KBM-7 (cell line): ENCODE measurements at places on chromosomes 13 and 19.

GRCh38 chr19:2249010-2249866 lies at the start of gene AMH:
Gene AMH (plus strand): TSS chr19:2249323. CDS start chr19:2249333, 10 bp downstream.
- no peak for DNase-seq

DNA sequence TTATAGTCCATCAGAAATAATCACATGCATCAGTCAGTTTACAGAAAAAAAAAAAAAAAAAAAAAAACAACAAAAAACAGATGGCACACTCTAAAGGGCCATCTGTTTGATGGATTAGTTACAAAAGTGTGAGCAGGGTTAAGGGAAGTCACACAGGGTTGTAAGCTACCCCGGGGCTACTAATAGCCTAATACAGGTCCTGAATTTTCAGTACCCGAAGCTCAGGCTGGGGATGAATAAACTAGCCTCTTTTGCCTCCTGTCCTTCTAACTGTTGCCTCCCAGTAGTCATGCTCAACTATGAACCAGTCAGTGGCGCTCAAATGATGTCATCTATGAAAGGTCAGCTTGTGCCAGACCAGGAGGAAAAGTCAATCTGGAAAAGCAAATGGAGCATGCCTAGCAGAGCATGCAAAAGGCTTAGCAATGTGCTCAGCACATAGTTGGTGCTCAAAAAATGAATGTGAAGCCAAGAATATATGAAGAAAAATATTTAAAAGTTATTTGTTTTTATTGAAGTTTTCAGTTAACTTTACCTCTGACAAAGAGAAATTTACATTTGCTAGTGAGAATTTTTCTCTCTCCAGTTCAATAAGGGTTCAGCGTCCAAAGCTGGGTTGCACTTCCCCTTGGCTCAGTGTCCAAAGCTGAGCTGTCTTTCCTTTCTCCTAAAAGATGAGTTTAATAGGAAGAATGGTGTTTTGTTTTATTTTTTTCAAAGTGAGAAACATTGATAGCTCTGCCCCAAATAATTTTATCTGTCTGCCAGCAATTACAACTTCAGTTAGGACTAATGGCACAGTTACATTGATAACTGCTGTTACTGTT lies 30.8 kb upstream of the LRCH1 start:
- no peak for DNase-seq

GRCh38 chr13:97136418-97136817 lies 85.7 kb upstream of the MBNL2 start:
- DNase-seq, result no peak

DNA sequence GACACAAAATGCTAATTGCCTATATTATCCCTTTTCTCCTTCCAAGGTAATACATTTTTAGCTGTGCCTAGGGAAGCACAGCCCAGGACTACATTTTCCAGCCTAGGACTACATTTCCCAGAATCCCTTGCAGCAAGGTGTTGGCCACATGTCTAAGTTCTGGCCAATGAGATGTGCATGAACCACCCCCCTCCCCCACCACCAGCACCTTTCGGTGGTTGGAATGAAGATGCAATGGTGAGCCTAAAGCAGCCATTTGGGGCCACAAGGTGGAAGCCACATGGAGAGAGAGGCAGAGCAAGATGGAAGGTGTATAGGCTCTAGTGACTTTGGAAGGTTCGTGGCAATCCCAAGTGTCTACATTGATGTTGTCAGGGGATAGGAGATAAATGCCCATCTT lies 16.2 kb downstream of the UNC13A start:
- peak; percentile 25 for DNase-seq

DNA sequence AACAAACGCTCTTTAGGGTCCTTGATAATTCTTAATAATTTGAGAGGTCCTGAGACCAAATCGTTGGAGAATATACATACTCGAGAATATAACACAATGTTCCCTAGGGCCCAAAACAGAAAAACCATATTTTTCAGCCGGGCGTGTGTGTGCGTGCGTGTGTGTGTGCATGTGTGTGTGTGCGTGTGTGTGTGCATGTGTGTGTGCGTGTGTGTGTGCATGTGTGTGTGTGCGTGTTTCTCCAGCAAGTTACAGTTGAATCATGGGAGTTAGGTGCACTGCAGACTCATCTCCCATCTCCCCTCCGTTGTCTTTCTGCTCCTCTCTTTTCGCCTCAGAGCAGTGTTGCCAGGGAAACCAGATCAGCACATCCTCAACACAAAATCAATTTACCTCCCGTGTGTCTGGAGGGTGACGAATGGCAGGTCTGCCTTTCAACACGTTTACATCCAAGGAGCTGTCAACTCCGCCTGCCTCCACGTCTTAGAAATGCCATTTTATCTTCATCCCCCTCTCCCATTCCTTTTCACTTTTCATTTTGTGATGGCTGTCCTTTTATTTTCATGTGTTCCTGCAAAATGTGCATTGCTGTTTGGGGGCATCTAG lies 8.3 kb upstream of the PNMA8B start:
- no peak for DNase-seq

GRCh38 chr13:49657241-49657641 lies 28.9 kb downstream of the ARL11 start:
- DNase-seq, result no peak

DNA sequence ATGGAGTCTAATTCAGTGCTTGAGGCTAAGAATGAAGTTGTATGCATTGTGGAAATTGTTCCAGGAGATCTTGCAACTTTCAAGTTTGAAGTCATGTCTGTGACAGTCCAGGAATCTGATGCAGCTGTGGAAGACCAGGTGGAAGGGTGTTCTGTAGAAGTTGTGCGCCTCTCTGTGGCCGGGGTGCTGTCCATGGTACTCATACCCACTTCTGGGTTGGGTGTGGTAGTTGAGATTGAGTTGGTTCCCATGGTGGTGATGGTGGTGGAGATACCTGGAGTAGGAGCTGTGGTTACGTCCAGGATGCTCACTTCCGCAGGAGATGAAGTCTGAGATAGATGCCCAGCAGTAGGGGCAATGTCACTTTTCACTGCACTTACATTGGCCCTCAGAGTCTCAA lies 44.3 kb downstream of the MUC16 start:
- DNase-seq, result peak; percentile 2

- peak; percentile 43 for DNase-seq
Observed at GRCh38 chr19:18221815-18222725, 4.2 kb downstream of the PDE4C start.

DNA sequence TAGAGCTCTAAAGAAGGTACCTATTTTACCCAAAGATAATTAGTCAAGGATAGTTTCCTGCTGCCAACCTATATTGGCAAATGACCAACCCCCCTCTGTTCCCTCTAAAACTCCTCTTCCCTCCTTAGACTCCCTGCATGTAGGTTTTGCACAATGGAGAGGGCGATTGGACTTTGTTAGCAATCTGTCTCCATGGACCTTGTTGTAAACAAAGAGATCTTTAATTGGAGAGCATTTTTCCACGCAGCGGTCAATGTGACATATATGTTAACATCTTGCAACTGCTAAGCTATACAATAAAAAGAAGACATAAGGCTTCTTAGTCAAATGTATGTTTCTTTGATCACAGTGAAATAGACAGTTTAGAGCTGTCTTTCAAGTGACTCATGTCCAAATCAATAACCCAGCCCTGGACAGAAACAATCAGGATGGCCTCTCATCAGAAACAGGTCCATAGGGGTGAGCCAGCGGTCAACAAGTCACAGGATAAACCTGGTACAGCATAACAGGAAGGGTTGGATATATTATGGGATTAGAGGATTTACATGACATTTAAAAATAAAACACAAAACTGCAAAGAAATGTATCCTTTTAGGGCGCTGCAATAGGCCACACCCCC lies 69.7 kb upstream of the UBL3 start:
- DNase-seq, result no peak

- no peak for DNase-seq
Observed at GRCh38 chr13:73702419-73703071, 431.7 kb downstream of the KLF12 start.

DNA sequence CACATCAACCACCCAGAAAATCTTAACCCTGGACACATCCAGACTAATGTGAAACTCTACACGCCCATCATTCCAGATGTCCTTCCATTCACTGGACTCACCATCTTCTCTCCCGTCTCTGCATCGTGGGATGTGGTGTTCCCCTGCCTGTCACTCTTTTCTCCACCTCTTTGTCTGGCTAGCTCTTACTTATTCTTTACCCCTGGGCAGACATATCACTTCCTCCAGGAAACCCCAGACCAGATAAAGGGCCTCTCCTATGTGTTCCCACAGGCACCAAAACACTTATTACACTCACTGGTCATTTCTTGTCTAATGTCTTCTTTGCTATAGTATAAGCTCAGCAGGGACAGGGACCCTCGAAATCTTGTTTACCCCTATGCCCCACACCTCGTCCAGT lies 109.3 kb upstream of the IPO5 start:
- no peak for DNase-seq

DNA sequence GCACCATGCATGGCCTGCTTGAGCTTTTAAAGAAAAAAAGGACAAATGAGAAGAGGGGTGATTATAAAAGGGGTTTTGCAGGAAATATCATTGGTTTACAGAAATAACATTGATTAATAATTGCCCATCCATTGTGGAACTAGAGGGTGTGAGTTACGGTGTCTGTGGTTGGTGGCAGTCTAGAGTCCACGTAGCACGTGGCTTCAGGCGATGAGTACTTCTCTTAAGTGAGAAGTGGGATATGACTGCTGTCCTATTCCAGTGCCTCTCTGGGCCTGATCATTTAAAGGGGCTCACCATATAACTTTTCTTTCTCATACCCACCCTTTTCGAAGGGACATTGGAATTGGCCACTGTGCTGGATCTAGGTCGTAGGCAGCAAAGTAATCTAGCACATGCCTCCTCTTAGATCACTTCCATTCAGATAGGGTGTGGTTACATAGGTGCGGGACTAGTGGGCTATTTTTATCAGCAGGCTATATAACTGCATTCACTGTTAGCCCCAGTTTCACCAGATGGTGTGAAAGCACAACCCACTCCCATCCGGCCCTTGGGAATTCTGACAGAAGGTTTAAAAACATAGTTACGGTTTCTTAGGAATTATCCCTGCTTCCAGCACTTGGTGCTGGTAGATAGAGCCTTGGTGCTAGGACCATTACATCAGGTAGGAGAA lies 19.9 kb downstream of the PPP5C start:
- no peak for DNase-seq

GRCh38 chr13:29556742-29557141 lies 38.7 kb downstream of the SLC7A1 start:
- no peak for DNase-seq

DNA sequence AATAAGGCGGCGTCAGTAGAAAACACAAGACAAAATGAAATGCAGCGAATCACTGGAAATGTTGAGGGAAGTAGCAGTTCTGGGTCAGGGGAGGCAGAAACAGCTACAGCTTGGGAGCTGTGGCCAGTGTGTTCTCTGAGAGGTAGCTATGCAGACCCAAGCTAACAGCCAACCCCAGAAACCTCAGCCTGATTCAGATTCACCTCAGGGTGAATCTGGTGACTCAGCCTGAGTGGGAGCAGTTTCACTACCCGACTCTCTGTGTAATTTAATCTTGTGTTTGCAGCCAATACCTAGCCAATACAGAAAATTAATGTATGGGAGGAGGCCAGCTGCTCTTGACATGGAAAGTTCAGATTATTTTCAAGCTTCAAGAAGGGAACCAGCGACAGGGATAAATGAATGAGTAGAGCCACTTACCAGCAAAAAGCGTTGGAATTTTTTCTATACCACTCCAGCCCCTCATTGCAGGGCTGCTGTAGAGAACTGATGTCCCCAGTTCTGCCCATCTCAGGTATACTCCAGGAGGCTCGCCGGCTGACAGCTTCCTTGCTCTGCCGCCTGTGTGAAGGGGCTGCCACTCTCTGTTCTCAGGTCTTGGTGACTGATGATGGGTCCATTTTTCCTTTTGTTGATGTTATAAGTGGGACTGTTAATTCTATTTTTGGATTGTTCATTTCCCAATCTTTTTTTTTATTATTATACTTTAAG lies 8.9 kb downstream of the IGFL3 start:
- DNase-seq, result no peak

- no peak for DNase-seq
Observed at GRCh38 chr19:46299695-46300094, 2.9 kb downstream of the HIF3A start.

GRCh38 chr13:101919541-101920181 lies 467.2 kb downstream of the ITGBL1 start:
- DNase-seq, result no peak

GRCh38 chr19:31326329-31327028 lies 22.8 kb downstream of the TSHZ3 start:
- DNase-seq, result no peak

- no peak for DNase-seq
Observed at GRCh38 chr19:3976495-3977241, 5.8 kb upstream of the DAPK3 start.

- DNase-seq, result no peak
Observed at GRCh38 chr13:83204886-83205285, 677.4 kb downstream of the SLITRK1 start.

DNA sequence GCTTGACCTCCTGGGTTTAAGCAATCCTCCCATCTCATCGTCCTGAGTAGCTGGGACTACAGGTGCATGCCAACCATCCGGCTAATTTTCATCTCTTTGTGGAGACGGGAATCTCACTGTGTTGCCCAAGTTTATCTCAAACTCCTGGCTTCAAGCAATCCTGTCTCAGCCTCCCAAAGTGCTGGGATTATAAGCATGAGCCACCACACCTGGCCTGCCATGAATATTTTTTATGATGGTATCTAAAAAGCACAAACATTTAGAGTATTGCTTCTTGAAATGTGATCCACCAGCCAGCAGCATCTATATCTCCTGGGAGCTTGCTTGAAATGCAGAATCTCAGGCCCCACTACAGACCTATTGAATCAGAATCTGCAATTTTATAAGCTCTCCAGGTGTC lies 111.2 kb upstream of the CLDN10 start:
- DNase-seq, result no peak

DNA sequence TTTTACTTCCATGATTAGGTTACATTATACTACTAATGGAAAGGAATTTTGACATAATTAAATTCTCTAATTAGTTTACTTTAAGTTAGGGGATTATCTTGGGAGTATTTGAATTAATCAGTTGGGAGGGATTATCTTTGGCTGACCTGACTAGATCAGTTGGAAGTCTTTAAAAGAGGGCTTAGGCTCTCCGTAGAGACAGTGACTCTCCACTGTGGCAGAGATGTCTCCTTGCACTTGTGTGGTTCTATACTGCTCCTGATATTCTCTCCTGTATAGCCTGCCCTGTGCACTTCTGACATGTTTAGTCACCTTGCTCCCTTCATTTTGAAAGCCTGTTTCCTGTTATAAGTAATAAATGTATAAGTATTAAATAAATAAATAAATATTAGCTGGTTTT lies 1612.3 kb upstream of the PRR20A start:
- DNase-seq, result no peak

- no peak for DNase-seq
Observed at GRCh38 chr19:18119013-18119716, 21.6 kb downstream of the MAST3 start.

DNA sequence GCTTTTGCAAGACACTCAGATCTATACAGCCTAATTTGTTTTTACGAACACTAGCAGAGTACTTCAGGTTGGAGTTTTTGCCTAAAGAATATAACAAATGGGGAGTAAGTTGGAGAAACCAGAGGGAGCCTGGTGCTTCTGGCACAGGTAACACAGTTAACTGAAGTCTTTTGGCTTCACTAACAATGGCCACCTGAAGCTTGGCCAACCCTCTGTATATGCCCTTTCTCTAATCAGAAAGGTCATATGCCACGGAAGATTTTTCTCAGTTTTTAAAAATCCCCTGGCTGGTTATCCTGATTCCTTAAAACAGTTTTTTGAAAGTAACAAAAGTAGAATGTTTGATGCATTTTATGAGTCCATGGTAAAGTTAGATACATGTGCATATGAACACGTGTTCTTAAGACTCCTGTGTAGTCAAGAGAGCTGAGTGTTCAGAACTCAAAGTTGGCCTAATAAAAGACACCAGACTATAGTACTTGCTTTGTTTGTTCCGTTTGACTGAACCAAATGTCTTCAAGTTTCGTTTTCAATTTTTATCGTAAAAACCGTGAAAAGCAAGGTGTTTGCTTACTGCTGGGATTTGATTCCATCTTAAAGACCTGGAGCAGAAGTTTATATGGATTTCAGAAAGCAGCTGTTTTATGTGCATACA lies 137.5 kb downstream of the KCNRG start:
- no peak for DNase-seq
